ENCODE measurements at places on chromosomes 1 and 21.

DNA sequence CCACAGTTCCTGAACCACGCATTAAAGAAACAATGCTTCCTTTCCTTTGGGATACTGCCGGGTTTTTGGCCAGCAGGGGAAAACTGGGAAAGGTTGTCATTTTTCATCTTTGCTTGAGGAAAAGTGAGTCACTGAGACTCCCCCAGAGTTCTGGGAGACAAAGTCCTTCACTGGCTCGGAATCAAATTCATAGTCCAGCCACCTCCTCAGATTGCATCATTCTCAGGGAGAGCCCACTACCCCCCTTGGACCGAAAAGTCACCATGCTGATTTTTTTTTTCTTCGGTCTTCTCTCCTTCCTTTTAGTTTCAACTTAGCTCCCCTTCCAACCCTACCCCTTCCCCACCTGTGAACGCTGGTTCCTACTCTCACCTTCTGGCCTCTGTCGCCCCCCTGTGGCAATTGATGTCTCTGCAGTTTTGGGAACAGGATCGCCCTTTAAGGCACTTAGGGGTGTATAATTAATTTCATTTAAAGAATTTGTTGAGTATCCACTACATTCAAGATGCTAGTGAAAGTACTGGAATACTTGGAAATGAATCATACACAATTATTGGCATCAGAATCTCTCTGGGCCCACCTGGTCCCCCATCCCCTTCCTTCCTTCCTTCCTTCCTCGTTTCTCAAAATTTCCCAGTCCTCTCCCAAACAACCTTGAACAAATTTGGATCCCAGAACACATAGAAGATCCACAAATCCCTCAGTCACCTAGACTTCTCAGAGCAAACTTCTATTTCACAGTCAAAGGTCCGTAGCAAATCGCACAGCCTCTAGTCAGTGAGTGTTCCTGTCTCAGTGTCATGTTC lies 6.9 kb downstream of the ACKR1 start:
- DNase-seq = peak; percentile 31

DNA sequence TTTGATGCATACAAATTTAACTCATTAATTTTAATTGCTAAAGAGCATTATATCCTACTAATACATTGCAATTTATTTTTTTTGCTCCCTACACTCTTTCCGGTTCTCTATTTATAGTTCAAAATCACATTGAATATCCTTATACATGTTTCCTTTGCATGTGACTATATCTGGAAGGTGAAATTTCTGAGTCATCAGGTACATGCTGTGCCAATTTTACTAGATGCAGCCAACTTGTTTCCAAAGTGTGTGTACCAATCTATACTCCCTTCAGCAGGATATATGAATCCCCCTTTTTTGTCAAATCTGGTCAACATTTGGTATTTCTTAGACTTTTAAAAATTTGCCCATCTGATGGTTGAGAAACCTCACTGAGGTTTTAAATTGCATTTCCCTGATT lies 602.9 kb upstream of the CAMK1G start:
- peak; percentile 65 for DNase-seq

GRCh38 chr1:104212239-104212638 lies 462.5 kb downstream of the AMY1C start:
- no peak for DNase-seq

GRCh38 chr1:59500950-59501742 lies 204.3 kb downstream of the FGGY start:
- DNase-seq = no peak

DNA sequence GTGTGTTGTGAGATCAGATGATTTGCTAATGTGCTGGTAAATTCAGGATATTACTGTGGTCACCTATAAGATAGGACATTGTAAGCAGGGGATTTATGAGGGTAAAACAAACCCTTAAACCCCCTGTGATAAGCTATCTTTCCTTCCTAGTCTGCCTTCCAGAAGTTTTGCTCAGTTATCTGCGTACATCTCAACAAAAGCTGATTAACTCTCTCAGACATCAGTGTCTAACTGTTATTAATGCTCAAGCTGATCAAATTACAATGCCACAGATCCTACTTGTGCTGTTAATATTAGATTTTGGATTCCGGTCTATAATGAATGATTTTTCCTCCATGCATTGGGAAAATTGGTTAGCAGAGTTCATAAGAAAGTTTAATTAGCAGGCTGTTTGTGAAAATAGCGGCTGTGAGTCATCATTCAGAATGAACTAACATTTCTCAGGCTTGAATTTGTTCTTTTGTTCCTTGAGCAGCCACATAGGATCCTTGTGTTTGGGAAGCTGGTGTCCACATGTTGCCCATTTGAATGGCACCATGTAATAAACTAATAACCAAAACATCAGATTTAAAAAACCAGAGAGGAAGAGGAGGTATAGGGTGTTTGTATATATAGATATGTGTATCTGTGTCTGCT lies 48.7 kb downstream of the ELAVL4 start:
- no peak for DNase-seq

DNA sequence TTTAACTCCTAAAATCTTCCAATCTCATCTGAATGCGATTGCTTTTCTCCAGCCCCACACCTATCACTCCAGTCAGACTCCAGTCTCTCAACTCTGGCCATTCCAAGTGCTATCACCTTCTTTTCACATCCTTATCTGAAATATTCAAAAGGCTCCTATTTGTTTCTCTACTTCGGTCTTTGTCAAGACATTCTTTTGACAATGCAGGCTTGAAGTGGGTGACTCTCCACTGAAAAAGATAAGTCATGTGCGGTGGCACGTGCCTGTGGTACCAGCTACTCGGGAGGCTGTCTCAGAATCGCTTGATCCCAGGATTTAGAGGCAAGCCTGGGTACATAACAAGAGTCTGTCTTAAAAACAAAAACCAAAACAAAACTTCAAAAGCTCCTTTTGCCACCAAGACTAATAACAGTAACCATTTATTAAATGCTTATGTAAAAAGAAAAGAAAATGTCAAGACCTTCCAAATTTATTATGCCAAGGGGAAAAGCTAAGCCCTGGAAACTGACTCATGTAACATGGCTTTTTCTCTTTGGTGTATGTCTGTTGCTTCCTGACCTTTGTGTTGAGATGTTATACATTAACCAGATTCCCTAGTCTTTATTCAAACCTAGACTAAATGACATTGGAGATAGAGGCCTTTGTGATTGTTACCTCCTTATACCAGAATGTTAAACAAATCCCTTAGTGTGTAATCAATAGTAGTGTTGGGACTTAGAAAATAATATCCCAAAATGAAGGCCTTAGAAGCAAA lies 3.6 kb downstream of the ALG14 start:
- DNase-seq = no peak

GRCh38 chr1:231208980-231209379 lies 32.0 kb upstream of the GNPAT start:
- DNase-seq = no peak

GRCh38 chr1:221227872-221228337 lies 348.7 kb downstream of the HLX start:
- DNase-seq = no peak

GRCh38 chr21:17793246-17794123 lies 25.7 kb downstream of the C21orf91 start:
- peak; percentile 62 for DNase-seq

Data from fibroblast of the aortic adventitia (primary cell).